G401 (cell line): ENCODE measurements at places on chromosomes 11 and 22. TPM values are rescaled to one million over a fixed set of nuclear protein-coding genes. Genes with fewer than 3 reads are reported as not detected.

DNA sequence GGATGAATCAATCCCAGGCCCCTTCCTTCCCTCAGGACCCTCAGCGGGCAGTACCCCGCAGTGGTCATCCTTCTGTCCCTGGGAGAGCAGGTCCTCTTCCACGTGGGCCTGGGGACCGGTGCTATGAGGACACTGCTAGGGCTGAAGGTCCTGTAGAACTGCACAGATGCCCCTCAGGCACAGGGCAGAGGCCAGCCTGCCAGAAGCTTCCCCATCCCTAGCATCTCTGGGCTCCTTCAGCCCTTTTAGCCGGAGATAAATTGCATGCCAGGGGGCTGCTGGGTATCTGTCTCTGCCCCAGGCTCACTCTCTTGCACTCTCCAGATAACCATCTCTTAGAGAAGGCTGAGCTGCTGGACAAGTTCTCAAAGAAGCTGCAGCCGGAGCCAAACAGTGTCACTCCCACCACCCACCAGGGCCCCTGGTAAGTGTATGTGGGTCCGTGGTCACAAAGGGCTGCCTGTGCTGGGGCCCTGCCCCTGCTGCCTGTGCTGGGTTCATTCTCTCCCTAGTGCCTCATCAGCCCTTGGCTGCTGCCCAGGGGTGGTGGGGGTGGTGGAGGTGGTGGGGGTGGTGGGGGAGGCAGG is 2.3 kb downstream of the ATG16L2 start:
- no peak for DNase-seq

GRCh38 chr22:30906946-30907345 is 61.6 kb downstream of the MORC2 start:
- DNase-seq, result no peak

Gene LDHAL6A
- not detected in 2 replicates for total RNA-seq

DNA sequence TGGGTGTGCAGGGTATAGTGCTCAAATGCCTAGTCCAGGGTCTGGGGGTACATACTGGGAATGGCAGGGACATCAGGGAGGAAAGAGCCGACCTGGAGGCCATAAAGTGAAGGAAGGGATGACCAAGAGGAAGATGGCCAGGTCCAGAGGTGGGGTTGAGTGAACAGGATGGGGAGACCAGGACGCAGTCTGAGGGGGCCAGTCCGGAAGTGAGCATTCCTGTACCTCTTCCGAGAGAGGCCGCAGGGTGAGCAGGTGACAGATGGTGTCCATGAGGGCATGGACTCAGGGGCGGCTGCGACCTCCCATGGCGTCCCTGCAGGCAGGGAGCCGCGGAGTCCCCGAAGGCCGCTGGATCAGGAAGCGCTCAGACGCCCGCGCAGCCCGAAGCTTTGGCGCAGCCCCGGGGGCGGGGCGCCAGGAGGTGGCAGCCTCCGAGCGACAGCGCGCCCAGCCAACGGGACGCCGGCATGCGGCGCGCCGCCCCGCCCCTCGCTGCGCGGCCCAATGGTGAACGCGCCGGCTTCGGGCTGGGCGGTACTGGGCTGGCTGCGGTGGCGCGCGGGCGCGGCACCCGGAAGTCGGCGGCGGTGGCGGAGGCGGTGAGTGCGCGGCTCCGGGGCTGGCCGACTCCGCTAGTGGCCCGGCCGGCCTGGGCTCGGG is at the start of gene TANGO2:
TSS of gene TANGO2 (plus strand) at position 578 of the 663 bp plus-strand sequence. CDS start 15,689 bp downstream, outside the sequence.
- peak; percentile 85 for DNase-seq

DNA sequence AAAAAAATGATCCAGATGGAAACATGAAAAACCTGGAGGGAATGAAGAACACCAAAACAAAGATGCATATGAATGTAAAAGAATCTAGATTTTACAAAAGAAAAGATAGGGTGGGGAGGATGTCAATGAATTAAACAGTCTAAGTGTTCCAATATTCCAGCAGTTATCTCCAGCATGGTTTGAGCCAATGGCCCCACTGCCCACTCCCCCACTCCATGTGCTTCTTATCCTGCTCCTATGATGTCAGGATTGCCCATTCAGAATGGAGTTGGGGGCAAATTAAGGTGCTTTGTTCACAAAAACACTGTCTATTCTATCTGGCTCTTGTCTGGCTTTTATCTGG is 1.2 kb upstream of the OR52K1 start:
- DNase-seq, result no peak

GRCh38 chr11:8838248-8838647 is 72.7 kb upstream of the AKIP1 start:
- DNase-seq, result no peak
